ENCODE measurements at places on chromosomes 3 and 15. TPM values are rescaled to one million over a fixed set of nuclear protein-coding genes. Genes with fewer than 3 reads are reported as not detected.

SERPINI1 gene
- total RNA-seq = 3.1 TPM

- DNase-seq = no peak
These were observed 90.0 kb downstream of the LRRK1 start for GRCh38 chr15:101009176-101009575.

DNA sequence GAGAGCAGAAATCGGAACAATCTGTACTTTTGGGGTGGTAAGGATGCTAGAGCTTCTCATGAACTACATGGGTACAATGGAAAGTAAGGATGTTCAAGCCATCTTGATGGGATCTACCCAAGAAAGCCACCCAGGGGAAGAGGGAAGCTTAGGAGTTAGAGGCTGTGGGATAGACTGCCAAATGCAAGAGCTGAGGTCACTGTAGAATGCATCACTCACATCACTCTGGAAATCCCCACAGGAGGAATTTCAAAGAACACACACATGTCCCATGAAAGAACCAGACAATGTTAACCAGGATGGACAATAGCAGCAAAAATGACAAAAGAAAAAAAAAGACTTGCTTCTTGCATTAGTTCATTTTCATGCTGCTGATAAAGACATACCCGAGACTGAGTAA lies 32.8 kb upstream of the UBE2E2 start:
- no peak for DNase-seq

GRCh38 chr15:38972831-38973230 lies 408.2 kb upstream of the RASGRP1 start:
- no peak for DNase-seq
